ENCODE measurements at places on chromosomes 4 and X. TPM values are rescaled to one million over a fixed set of nuclear protein-coding genes. Genes with fewer than 3 reads are reported as not detected.

SERPINA7 gene
- total RNA-seq = not detected

DNA sequence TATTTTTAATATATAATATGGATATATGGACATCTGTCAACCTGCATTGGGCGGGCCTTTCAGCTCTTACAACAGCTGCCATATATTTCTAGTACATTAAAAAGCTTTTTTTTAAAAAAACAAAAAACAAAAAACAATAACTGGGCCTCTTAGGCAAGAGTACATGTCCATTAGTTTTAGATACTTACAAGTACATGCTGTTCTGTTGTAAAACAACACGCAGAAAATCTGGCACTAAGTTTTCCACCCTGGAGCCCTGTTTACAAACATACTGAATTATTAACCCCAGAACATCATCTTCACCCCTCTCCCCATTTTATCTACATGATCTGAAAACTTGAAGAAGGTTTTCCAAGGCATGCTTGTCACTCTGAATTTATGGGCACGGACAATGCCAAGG lies 29.8 kb downstream of the RAI2 start:
- H3K27me3 ChIP-seq = no peaks in the 10 kb centered on the region
- peak overlapping the region; percentile 42 for H3K27ac ChIP-seq
- no peak for DNase-seq
- H3K4me3 ChIP-seq = no peak overlapping the region
- no peaks in the 10 kb centered on the region for H3K36me3 ChIP-seq
- peaks cover 10% of the 10 kb centered on the region for H3K4me1 ChIP-seq

AKAP14 gene
- not detected for total RNA-seq

GRCh38 chr4:146123231-146123630 lies 52.3 kb upstream of the LSM6 start:
- H3K4me1 ChIP-seq = no peaks in the 10 kb centered on the region
- no peak for DNase-seq
- H3K27me3 ChIP-seq = no peaks in the 10 kb centered on the region
- no peaks in the 10 kb centered on the region for H3K36me3 ChIP-seq

SLC16A2 gene
- 64.0 TPM for total RNA-seq

- H3K27ac ChIP-seq = no peak overlapping the region
- no peaks in the 10 kb centered on the region for H3K4me1 ChIP-seq
Observed at GRCh38 chrX:124573468-124573867, 227.1 kb downstream of the SH2D1A start.

DNA sequence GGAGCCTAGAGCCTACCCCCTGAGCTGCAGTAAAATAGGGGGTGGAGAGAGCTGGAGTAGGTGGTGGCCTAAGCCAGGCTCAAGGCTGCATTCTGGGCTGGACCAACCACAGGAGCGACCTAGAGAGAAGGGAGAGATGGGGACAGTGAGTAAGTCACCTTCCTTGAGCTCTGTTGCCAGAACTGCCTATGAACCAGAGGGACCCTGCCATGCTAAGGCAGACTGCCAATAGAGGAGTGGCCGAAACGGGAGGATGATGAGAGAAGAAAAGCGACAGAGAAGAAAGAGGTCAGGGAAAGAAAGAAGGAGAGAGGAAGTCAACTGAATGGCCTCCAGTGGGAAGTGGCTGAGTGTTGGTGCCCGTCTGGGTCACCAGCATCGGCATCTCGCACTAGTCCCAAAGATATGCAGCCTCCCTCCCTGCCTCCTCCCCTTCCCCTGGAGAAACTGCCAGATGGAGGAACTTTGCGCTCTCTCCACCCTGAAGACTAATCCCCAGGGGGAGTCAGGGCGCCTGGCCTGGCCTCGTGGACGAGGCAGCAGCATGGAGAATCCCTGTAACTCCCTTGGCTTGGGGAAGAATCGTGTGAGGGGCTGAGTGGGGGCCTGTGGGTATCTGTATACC lies 28.8 kb downstream of the ELF4 start:
- no peaks in the 10 kb centered on the region for H3K36me3 ChIP-seq
- H3K27me3 ChIP-seq = no peaks in the 10 kb centered on the region
- H3K27ac ChIP-seq = no peak overlapping the region
- no peak overlapping the region for H3K4me3 ChIP-seq
- H3K4me1 ChIP-seq = no peaks in the 10 kb centered on the region

DCAF8L2 gene
- not detected for total RNA-seq

DNA sequence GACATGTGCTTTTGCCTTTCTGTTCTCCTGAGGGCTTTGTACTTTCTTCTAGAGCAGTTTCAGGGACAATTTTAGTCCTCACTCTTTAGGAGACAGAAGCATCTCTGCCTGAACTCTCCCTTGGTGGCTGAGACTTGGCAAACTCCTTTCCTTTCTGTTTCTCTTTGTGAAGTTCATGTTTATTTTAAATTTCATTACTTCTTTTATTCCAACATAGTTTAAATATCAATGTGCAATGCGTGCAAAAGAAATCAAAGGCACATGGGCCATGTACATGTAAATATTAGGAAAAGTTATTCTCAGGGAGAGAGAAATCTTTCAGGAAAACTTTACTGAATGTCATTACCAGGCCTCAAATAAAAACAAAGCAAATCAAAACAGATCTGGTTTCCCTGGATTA lies 177.6 kb downstream of the RNF150 start:
- no peak overlapping the region for H3K27ac ChIP-seq
- no peak for DNase-seq
- no peak overlapping the region for H3K4me3 ChIP-seq
- H3K4me1 ChIP-seq = peaks cover 5% of the 10 kb centered on the region
- no peaks in the 10 kb centered on the region for H3K27me3 ChIP-seq
- H3K36me3 ChIP-seq = no peaks in the 10 kb centered on the region

SPANXN4 gene
- total RNA-seq = not detected

DNA sequence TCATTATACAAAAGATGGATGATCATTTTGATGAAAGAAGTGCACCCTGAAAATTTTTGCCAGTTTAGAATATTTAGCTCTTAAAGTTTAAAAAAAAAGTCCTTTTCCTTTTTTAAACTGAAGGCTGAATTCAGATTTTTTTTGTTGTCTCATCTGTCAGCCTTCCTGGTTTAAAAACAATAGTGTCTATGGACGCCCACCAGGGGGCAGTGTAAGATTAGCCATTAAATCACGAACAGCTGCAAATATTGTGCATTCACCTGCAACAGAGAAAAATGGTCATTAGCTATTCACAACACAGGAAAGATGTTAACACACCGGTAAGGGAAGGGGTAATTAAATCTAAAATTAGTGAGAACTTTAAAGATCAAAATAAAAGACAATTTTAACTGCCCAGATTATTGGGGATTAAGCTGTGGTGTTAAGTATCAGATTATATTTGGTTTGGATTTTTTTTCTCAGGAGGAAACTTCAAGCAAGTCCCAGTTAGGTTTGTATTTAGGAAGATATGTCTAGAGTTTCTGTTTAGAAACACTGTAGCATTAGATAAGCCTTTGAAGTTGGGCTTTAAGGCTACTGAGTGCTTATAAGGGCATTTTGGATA lies 4.4 kb upstream of the CXorf38 start:
- H3K27ac ChIP-seq = no peak overlapping the region
- H3K4me3 ChIP-seq = no peak overlapping the region
- DNase-seq = peak; percentile 70
- H3K36me3 ChIP-seq = peaks cover 8% of the 10 kb centered on the region
- no peaks in the 10 kb centered on the region for H3K27me3 ChIP-seq

MAGEC1 gene
- total RNA-seq = not detected

GRCh38 chr4:122576261-122577188 lies 44.3 kb downstream of the IL21 start:
- no peak overlapping the region for H3K27ac ChIP-seq
- no peaks in the 10 kb centered on the region for H3K4me1 ChIP-seq
- DNase-seq = no peak

- H3K27me3 ChIP-seq = no peaks in the 10 kb centered on the region
- H3K27ac ChIP-seq = no peak overlapping the region
- no peak overlapping the region for H3K4me3 ChIP-seq
Observed at GRCh38 chr4:1297023-1297395, 7.3 kb downstream of the MAEA start.

DNA sequence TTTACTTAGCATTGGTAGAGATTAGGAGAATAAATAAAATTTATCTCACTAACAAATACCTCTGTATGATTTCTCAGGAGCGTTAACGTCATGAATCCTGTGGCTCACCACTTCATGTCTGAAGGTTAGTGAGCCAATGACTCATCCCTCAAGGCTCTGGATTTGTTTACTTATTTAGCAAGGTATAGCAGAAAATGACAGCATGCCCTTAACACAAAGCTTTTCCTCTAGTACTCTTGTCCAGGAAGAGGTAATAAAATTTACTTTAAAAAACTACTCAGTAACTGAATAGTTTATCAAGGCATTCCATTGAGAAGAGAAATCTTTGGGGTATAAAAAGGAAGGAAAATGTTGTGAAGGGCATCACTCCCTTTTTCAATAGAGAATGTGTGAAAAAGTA lies 823.8 kb downstream of the CCSER1 start:
- no peaks in the 10 kb centered on the region for H3K36me3 ChIP-seq
- DNase-seq = no peak
- no peaks in the 10 kb centered on the region for H3K4me1 ChIP-seq
- H3K27me3 ChIP-seq = no peaks in the 10 kb centered on the region
- no peak overlapping the region for H3K4me3 ChIP-seq

DNA sequence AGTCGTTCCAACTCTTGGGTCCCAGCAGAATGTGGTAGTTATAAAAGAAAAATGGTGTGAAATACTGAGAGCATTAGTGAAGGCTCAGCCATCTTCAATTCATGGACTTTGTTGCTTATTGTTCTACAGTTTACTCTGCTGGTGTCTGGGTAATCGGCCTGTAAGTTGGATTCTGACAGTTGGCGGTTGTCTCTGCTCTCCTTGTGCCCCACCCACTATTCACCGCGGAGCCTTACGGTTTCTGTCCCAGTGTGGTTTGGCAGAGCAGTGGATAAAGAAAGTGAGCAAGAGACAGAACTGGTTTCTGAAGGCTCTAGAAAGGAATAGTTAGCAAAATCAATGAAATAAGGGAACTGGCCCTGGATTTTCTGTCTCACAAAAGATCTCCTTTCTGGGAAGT lies 9.1 kb downstream of the LONRF3 start:
- H3K36me3 ChIP-seq = no peaks in the 10 kb centered on the region
- no peak overlapping the region for H3K27ac ChIP-seq
- H3K4me1 ChIP-seq = no peaks in the 10 kb centered on the region
- H3K27me3 ChIP-seq = no peaks in the 10 kb centered on the region
- no peak for DNase-seq
- no peak overlapping the region for H3K4me3 ChIP-seq

DNA sequence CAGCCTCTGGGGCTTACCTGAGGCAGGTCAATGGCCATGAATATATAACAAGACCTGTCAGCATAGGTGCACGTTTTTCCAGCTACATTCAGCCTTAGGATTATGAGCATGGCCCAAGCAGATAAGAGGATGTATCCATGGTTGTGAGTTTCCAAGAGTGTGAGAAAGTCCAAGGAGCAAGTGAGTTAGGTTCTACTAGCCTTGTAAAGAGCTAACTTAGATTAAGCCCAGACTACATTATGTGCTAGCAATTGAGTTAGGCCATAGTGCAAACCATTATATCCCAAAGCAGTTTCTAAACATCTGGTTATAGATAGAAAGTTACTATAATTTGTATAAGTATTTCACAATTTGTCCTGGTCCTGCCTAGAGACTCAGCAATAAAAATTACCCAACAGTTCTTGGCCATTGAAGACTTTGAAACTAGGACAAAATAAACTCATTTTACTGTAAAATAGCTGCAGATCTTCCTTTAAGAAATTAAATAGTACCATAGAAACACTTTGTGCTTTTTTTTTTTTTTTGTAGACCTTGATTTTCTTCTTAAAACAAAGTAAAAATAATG lies 312.0 kb downstream of the CAMK2D start:
- DNase-seq = no peak
- no peaks in the 10 kb centered on the region for H3K27me3 ChIP-seq
- no peaks in the 10 kb centered on the region for H3K36me3 ChIP-seq
- peaks cover 45% of the 10 kb centered on the region for H3K4me1 ChIP-seq
- H3K4me3 ChIP-seq = no peak overlapping the region

NAP1L5 gene
- 16.4 TPM for total RNA-seq

GPC3 gene
- total RNA-seq = 42.8 TPM

- H3K4me1 ChIP-seq = no peaks in the 10 kb centered on the region
- no peak overlapping the region for H3K4me3 ChIP-seq
- H3K27me3 ChIP-seq = peaks cover 47% of the 10 kb centered on the region
- H3K36me3 ChIP-seq = no peaks in the 10 kb centered on the region
- H3K27ac ChIP-seq = no peak overlapping the region
Observed at GRCh38 chrX:23332888-23333821, 1.5 kb upstream of the PTCHD1 start.

IRF2 gene
- total RNA-seq = 47.4 TPM

RENBP gene
- 37.4 TPM for total RNA-seq

DNA sequence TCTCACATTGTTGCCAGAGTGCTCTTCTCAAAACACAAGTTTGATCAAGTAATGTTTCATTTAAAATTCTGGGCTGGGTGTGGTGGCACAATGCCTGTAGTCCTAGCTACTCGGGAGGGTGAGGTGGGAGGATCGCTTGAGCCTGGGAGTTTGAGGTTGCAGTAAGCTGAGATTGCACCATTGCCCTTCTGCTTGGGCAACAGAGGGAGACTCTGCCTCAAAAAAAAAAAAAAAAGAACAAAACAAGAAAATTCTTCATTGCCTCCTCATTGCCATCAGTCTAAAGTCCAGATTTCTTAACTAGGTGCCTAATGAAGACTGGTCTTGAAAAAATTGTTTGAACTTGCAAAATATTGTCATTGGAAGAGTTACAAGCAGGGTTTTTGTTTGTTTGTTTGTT lies 120.1 kb downstream of the MFAP3L start:
- H3K4me1 ChIP-seq = no peaks in the 10 kb centered on the region
- no peaks in the 10 kb centered on the region for H3K36me3 ChIP-seq
- no peak for DNase-seq
- H3K27me3 ChIP-seq = no peaks in the 10 kb centered on the region
- no peak overlapping the region for H3K4me3 ChIP-seq
- H3K27ac ChIP-seq = no peak overlapping the region

DNA sequence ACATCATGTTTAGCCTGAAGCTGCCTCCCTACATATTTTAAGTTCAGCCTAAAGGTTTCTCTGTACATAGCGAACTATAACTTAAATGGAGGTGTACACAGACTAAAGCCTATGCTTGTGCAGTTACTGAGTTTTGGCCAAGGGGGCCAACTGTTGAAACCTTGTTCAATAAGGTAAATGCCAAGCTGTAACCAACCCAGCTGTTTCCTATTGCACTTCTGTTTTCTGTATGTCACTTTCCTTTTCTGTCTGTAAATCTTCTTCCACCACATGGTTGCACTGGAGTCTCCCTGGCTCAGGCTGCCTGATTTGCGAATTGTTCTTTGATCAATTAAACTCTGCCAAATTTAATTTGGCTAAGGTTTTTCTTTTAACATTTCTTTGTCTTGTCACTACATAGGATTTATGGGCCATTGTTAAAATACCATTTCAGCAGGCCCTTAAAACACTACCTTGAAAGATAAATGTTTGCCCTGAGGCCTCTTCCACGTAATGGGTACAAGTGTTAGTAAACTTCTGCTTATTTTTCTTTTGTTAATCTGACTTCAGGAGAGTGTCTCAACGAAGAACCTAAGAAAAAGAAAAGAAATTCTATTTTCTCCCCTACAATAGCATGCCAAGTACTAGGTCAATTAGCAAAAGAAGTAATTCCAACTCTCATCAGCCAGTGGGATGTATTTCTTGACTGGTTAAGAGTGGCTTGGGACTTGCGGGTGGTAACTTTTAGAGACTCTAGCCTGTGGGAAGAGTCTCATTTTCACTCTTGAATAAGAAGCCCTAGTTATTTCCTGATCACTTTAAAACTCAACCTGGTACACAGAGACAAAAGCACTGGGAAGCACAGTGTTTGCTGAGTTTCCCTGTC lies 45.7 kb upstream of the PRSS12 start:
- no peaks in the 10 kb centered on the region for H3K36me3 ChIP-seq
- DNase-seq = no peak
- H3K4me3 ChIP-seq = no peak overlapping the region
- no peak overlapping the region for H3K27ac ChIP-seq
- H3K27me3 ChIP-seq = no peaks in the 10 kb centered on the region

Measured in adrenal gland (tissue), 19 donors.